Right hindlimb (tissue), 1 donor: ENCODE measurements at places on chromosomes 2 and 18.

- DNase-seq, result peak; percentile 17
Observed at GRCh38 chr2:20589975-20590703, 60.8 kb downstream of the HS1BP3 start.

DNA sequence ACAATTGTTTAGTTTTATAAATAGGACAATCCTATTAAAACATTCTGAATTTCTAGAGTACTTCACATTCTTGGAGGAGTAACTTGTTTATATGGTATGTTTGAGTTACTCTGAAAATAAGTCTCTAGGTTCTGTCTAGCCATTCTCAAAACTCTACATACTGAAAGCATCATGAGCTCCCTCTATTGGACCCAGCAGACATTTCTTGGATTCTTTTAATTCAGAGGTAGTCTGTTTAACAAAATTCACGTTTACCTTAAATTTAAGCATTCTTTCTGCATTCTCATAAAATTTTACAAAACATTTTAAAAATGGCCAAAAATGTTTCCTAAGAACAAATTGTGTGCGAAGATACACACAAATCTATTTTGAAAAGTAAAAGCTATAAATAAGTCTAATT, 15.3 kb downstream of the SP9 start:
- no peak for DNase-seq

GRCh38 chr2:205679410-205680009, 2.8 kb upstream of the NRP2 start:
- DNase-seq, result no peak

DNA sequence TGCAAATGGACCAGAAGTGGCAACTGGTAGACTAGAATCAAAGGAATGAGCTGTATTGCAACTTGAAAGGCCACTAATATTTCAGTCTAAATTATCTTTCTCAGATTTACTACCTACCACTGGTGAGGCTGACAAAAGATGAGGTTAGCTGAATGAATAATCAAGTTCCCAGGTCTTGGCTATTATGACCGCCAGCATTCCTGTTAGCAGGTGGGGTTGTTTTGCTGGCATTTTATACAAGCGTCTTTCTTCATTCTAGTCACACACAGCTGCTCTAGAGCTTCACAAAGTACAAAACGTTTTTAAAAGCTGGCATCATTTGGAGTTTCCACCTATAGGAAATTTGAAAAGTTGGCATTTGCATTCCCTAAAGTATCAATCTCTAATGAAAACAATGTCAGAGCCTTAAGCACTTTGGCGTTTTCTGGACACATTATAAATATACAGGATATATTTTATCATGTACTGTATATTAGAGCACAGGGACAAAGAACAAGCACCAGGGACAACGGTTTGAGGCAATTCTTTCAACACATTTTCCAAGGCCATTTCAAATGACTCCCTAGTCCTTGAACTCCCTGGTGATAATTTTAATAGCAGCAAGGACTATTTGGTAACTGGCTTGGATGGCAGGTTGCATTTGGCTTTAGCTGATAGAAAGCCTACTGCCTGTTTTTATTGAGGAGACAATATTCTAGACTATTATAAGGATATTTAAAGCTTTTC, 410.2 kb upstream of the CHST9 start:
- DNase-seq, result no peak

DNA sequence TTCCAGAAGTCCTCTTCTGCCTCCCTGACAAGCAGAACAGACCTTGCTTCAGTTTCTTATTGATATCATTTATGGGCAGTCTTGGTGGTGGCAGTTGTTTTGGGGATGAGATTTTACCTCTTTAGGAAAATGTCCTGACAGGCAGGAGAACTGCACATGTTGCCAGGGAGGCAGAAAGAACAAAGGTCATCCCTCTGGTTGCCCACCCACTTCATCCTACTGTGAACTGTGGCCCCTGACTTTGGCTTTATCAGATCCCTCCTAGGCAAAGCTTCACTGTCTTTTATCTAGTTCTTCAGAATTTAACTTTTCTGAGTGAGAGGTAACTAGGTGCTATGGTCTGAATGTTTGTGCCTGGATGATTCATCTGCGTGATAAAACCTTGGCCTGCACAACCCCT, 2071.3 kb upstream of the CELF4 start:
- DNase-seq, result no peak

DNA sequence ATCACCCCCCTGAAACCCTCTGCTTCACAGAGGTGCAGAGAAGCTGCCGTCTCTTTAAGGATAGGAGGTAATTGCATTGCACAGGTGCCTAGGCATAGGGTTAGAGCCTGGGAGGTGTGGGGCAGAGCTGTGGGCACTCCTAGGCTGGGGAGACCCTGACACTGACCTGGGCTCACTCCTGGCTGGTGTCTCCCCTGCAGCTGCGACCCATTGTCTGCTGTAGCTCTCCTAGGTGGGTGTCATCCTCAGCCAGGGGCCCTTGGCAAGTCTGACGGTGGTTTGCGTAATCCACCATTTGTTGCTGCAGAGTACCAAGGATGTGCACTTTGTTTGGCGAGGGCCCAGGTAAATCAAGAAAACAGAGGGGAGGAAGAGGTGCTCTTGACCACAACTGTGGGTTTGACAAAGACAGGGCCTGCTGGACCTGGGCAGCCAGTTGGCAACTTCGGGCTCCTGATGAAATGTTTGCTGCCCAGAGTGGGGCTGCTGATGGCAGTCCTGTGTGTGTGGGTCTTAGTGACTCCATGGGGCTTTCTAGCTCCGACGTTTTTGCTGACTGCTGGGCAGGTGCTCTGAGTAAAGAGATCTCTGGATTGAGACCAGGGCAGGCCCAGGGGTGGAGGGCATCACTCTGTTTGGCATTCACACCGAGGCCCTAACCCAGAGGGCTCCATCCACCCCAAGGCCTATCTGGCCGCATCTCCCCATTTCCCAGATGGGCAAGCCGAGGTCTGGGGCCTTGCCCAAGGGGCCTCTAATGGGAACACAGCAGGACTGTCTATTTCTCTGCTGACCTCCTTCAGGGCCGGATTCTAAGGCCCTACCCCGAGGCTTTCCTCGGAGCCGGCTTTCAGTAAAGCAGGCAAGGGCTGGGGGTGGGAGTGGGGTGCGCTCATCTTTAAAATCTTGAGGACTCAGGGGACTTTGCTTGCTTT, 67.7 kb downstream of the EDAR start:
- DNase-seq, result peak; percentile 8

GRCh38 chr18:10088734-10089133, 174.9 kb downstream of the VAPA start:
- no peak for DNase-seq

GRCh38 chr2:689877-690510, 12.8 kb upstream of the TMEM18 start:
- no peak for DNase-seq

GRCh38 chr2:237260039-237260620, 153.8 kb downstream of the COL6A3 start:
- no peak for DNase-seq

GRCh38 chr2:37005118-37005868, 39.0 kb upstream of the STRN start:
- DNase-seq, result no peak

- no peak for DNase-seq
Observed at GRCh38 chr18:12606592-12607315, 51.2 kb downstream of the SPIRE1 start.

GRCh38 chr2:119703526-119703925, 24.5 kb downstream of the TMEM177 start:
- no peak for DNase-seq

- DNase-seq, result no peak
Observed at GRCh38 chr2:170883683-170884082, 45.4 kb upstream of the GORASP2 start.

- no peak for DNase-seq
Observed at GRCh38 chr2:208490492-208490891, 83.9 kb downstream of the PTH2R start.

DNA sequence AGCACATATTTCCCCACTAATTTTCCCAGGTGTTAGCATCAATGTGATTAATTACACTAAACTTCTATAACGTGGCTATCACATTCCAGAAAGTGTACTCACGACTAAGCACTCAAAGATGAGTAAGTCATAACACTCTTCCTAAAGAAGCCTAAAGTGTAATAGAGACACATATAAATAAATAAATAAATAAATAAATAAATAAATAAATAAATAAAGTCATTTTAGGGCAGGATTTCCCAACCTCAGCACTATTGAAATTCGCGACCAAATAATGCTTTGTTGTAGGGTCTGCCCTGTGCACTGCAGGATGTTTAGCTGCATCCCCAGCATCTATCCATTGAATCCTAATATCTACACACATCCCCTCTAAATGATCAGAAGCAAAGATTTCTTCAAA, 390.9 kb downstream of the CDH7 start:
- DNase-seq, result no peak

DNA sequence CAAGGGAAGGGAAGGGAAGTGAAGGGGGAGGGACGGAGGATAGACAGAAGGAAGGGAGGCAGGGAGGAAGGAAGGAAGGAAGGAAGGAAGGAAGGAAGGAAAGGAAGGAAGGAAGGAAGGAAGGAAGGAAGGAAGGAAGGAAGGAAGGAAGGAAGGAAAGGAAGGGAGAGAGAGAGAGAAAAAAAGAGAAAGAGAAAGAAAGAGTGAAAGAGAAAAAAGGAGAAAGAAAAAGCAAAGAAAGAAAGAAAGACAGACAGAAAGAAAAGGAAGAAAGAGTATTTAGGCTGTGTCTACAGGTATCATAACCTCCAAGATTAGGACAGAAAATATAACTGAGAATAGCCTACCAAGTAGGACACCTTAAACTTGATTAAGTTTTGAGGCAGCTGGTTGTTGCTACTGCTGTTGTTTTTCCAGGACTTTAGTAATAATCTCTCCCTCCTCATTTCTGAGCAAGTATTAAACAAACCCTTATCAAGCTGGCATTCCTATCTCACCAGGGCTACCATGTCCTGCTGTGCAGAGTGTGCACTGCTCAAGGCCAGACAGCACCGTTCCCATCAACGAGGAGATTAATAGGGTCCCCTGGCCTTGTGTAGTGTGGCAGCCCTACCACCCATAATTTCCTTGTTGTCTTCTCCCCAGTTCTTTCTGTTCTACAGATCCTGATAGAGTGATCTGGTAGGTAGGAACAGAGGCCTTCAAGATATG, 90.5 kb upstream of the FHL2 start:
- DNase-seq, result no peak

DNA sequence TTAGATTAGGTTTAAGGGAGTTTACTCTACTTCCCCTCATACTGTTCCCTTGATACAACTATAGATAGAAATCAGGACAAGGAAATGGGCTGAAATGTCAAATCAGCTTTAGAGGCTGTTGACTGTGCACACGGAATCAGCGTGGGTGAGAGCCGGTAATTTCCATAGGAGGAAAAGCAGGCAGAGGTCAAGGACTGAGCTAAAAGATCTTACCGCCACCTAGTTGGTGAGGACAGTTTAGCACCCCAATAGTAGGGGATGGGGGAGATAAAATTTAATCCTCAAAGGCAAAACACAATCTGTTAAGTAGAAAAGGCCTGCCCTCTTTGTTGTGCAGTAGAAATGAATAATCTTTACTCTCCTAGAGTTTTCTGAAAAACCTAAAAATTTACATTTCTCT, 1154.5 kb upstream of the CHAC2 start:
- DNase-seq, result no peak

DNA sequence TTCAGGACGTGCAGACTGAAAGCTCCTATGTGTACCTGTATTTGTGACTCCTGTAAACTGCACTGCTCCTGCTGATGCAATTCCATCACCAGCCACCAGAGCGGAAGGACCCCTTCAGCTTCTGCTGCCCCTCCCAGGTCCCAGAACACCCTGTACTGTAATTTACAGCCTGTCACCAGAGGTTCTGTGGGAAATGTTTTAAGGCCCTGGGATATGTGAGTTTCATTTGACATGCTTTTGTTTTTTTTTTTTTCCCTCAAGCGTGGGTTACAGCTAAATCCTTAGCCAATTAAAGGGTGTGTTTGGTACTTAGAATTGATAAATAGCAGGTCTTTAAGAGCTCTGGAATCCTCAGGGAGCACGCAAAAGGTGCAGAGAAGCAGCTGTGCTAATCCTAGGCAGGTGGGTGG, 79.4 kb downstream of the KCTD1 start:
- DNase-seq, result no peak

DNA sequence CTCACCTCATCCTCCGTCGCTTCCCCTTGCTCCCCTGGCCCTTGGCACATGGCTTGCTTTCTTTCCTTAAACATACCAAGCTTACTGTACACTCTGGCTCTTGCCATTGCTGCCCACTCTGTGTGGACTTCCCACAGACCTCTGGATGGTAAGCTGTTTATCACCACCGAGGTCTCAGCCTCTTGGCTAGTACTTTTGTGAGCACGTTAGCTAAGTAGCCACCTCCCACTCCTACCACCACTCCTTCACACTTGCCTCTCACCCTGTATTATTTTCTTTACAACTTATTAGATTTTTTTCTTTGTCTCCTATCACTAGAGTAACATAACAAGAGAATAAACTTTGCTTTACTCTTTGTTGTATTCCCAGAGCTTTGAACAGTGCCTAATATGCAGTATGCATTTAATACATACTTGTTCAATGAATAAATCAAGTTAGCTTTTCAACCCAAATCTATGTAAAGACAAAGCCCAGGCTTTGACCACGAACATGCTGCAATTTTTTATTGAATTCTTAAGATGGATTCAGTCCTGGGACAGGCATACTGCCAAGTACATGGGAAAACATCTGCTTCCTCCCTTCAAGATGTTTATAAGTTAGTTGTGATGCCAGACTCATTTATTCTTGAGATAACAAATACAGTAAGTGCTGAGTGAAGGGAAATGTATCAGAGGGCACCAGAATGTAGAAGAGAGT, 25.0 kb upstream of the MSGN1 start:
- DNase-seq, result peak; percentile 51

- no peak for DNase-seq
Observed at GRCh38 chr2:54496920-54497319, 40.8 kb downstream of the SPTBN1 start.

DNA sequence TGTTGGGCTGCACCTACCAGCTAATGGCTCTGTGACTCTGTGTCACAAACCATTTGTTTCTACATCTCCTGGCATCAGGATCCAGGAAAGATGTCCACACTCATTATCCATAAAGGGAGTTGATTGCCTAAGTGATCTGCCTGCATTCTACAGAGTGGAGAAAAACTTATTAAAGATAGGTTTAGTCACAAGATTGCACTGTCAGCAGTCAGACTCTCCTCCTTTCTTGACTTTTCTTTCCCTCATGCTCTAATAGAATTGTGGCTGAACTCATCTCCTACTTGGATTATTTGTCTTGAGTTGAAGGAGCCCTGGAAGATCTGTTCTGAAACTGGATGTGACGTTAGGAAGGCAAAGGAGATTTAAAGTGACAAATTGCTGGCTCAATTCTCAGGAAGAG, 152.7 kb downstream of the SLC8A1 start:
- DNase-seq, result no peak

DNA sequence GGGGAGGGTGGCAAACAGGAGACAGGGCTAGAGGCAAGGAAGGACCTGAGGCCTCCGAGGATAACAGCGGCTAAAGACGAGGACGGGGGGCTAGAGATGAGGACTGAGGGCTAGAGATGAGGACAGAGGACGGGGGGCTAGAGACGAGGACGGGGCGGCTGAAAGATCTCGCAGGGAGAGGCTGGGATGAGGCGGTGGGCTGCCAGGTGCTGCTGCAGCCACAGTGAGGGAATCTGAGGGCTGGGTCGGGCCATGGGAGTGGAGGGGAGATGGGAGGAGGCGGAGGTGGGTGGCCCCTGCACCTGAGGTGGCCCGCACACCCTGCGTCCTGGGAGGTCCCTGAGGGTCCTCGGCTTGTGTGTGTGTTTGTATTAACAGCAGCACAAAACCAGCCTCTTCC, 350.2 kb upstream of the SALL3 start:
- no peak for DNase-seq
